ENCODE measurements at places on chromosomes 12 and 14. TPM values are rescaled to one million over a fixed set of nuclear protein-coding genes. Genes with fewer than 3 reads are reported as not detected.

DNA sequence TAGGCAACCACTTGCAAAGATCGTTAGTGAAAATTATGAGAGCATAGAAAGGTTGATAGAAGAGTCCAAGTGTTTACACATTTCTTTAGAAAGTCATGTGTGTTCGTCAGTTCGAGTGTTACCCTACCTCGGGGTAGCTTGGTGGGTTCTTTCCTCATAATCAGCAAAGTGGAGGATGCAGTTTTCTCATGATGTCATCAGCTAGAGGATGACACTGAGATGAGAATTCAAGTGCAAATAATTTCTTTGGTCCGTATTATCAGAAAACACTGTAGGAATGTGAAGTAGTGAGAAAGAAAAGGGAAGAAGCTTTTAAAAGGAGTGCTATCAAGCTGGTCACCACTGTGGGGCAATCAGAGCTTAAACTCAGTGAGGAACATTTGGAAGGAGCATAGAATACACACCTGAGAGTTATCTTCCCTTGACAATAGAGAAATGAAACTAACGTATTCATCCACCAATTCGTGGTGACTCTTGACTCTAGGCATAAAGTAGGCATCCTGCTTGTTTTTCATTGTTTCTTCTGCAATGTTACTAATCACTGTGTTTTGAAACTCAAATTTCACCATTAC lies 1340.9 kb upstream of the TMEM132C start:
- no peak for DNase-seq

- no peak for DNase-seq
Observed at GRCh38 chr12:93852173-93852591, 175.0 kb downstream of the CRADD start.

PPP4R3A gene
- 43.4 TPM for total RNA-seq

- DNase-seq: no peak
Observed at GRCh38 chr12:123030686-123031085, 50.2 kb downstream of the ARL6IP4 start.

NEUROD4 gene
- not detected for total RNA-seq

KRT6C gene
- not detected for total RNA-seq

GRCh38 chr12:52280319-52280795 lies 5.9 kb downstream of the KRT86 start:
- peak; percentile 94 for DNase-seq

GYS2 gene
- total RNA-seq: not detected

DNA sequence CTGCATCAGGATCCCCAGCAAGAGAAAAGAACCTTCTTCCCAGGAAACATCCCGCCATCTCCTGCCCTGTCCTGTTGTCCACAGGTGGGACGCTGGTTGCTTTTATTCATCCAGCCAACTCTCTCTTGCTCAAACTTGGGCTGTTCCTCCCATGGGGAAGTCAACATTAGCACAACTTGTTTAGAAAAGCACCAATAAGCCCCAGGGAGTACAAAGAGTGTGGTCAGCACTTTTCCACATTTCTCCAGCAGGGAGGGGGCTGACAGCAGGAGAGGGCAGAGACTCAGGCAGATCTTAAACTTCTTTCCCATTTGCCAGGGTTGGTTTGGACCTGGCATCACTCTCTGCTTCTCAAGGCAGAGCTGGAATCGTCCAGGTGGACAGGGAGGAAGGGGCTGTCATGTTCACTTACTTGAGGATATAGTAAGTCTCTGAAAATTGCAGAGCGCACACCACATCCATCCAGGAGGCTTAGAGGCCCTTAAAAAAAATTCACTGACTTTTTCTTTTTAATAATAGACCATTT lies 74.9 kb downstream of the RBM19 start:
- peak; percentile 69 for DNase-seq

DNA sequence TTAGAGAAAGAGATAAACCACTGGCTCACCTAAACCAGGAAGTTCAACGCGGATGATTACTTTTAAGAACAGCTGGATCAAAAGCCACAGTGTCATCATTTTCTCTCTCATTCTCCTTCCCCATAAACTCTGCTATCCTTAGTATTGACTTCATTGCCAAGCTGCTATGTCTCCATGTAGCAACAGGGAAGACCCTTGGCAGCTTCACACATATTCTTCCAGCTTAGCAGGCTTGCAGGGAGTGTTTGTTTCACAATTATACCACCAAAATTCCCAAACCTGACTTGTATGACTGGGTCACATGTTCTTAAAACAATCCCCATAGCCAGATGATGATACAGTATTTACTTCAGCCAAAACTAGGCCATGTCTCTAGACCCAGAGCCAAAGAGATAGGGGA lies 235.5 kb downstream of the PAWR start:
- no peak for DNase-seq

ANKS1B gene
- total RNA-seq: 2.2 TPM

DNA sequence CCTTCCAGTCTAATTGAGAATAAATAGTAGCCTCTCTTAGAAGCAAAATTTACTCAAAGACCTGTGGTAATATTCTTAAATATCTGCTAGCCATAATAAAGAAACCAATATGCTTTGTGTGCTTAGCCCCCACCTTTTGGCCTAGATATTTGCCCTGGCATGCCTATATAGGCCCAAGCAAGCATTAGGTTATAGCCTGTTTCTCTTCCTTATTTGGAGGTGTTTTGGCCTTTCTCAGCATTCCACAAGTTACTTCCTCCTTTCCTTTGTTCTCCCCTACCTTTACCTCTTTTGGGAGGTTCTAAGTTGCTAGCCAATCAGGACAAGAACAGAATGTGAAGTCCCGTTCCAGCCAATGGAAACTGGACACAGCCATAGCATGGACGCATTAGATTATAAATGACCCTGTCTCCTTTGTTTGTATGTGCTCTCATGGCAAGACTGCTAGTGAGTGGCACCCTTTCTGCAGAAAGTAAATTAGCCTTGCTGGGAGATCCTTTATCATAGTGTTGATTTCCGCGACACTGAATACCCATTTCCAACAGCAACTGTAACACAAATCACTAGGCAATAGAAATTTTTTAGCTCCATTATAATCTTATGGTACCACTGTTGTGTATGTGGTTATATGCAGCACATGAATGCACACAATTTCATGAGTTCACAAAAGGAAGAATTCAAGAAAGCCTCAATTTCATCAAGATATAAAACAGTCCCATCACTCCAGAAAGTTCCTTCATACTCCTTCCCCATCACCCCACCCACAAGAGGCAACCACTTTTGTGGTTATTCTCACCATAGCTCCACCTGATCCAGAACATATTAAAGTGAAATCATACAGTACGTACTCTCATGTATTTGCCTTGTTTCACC lies 37.6 kb downstream of the CEP83 start:
- no peak for DNase-seq

GRCh38 chr12:82329508-82329907 lies 28.7 kb downstream of the CCDC59 start:
- DNase-seq: no peak

LRRC43 gene
- 2.9 TPM for total RNA-seq

Measured in osteoblast (primary cell).